Ureter (tissue), 1 donor: ENCODE measurements at places on chromosomes 16 and 17. TPM values are rescaled to one million over a fixed set of nuclear protein-coding genes. Genes with fewer than 3 reads are reported as not detected.

The PLCG2 gene
- total RNA-seq: 37.6 TPM

The CDT1 gene
- total RNA-seq: 2.1 TPM

The PRR11 gene
- 1.0 TPM for total RNA-seq

The PCGF2 gene
- 54.5 TPM for total RNA-seq

The PLA2G10 gene
- total RNA-seq: 1.4 TPM

The ZNF267 gene
- total RNA-seq: 18.5 TPM

The ALDH3A2 gene
- total RNA-seq: 59.8 TPM

The RPH3AL gene
- 45.6 TPM for total RNA-seq

The CDRT15L2 gene
- not detected for total RNA-seq

DNA sequence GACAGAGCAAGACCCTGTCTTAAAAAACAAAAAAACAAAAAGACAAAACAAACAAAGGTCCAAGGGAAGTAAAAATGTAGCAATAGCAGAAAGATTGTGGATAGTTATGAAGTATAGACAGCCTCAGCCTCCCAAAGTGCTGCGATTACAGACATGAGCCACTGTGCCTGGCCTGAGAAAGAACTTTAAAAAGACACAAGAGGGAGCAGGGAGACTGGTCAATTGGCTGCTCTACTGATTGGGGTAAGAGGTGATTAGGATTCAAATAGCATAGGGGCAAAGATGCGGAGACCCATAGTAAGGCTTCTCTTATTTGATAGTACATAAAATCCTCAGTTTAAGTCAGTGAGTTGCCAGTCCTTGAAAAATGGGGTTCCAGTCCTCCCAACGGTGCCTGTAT lies 518.2 kb upstream of the GOT2 start:
- no peak for DNase-seq

DNA sequence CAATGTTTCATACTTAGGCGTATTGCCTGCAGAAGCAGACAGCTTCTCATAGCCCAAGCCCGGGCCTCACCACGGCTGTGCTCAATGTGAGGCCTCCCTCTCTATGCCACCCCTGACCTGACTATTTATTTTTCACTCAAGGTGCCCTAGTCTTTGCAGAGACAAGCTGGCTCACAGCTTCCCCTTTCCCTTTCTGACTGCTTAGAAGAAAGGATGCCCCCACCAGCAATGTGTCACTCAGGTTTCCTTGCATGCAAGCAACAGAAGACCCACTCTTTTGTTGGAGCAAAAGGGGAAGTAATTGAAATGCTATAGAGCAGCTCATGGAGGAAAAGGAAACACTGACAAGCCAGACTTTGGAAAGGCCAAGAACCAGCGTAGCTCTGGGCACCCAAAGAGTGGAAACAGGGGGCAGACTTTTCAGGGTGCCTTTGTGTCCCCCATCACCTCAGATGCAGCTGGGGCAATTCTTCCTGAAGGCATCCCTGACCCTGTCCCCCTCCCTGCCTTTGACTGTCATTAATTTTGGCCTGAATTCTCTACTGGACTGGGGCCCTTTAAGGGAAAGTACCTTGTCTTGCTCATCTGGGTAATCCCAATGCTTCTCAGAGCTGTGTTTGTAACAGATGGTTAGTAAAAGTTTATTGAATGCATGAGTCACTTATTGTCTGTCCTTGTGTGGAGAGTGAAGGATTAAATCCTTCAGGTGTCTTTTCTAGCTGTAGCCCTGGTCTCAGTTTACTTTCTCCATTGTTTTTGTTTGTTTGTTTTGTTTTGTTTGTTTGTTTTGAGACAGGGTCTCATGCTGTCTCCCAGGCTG lies 17.8 kb downstream of the RGS9 start:
- no peak for DNase-seq

DNA sequence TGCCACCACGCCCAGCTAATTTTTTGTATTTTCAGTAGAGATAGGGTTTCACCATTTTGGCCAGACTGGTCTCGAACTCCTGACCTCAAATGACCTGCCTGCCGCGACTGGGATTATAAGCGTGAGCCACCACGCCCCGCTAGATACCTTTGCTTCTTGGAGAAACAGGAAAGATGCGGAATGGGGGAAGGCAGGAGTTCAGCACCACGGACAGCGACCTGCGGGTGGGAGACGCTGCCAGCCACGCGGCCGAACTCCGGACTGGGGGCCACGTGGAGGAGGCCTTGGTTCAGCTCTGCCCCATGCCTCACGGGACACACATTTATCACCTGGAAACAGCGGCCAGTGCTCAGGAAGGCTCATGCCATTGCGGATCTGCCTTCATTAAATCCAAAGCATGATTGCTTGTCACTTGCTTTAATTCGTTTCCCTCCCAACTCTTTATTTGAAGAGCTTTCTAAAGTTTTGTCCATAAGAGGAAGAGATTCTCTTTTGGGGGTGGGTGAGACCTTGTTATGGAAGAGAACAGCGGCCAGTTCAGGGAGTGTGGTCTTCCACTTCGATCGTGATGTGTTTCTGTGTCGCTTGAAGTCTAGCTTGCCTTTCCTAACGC lies 219.9 kb downstream of the ENGASE start:
- DNase-seq: peak; percentile 59

DNA sequence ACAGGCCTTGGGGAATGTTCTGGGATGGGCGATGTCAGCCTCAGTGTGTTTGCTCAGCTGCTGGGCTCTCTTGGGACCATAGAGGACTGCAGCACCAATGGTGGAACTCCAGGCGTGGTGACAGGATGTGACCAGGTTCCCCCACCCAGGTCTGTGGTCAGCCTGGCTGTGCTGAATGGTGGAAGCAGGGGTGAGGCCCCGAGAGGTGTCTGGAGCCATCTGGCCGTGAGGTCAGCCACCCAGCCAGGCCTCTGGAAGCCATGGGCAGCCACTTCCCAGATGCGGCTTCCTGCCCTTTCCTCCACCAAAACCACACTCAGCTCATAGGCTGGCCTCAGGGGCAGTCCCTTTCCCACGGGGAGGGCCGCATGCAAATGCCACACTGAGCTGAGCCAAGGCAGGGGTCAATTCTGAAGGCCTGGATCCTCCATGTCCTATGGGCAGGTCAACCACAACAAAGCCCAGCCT lies 7.8 kb upstream of the MAPK7 start:
- no peak for DNase-seq

- DNase-seq: no peak
Measured at GRCh38 chr16:56109994-56110393, 81.3 kb upstream of the GNAO1 start.

DNA sequence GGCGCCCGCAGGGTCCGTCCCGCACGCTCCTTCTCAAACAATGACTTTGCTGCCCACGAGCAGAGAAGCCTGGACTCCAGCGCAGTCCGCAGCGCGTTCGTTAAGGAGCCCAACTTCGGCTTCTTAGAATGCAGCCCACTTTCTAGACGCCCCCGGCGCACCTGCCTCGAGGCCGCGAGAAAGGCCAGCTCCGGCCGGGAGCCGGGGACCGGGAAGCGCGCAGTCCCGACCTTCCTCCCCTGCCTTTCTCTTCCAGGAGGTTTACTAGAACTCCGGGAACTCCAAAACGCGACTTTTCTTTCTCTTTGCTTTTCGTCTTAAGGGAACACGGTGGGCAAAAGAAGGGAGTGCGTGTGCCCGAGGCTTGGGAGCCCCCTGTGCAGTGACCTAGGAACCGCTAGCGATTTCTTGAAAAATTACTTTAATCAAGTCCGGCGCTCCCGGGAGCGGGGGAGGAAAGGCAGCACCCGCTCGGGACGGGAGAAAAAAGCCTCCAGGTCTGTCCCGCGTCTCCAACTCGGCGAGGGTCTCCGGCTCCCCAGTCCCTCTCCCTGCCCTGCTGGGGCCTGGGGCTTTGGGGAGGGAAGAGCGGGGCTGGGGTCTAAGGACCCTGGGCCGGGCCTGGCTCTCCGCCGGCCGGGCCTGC lies 2.6 kb downstream of the HNF1B start:
- DNase-seq: no peak

DNA sequence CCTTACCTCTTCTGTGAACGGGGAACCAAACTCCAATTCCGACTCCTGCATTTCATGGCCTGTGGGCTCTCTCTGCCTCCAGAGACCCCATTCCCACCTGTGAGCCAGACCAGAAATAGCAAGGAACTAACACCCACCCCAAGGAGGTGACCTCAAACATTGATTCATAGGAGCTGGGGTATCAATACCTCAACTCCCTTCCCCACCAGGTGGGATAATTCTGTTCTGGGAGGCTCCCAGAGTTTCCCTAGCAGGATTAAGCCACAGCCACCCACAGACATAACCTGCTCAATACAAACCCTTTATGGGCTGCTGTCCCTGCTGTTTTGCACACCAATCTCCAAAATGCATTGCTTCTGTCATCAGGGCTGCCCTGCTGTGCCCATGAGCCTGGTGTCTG lies 59.6 kb upstream of the FOXF1 start:
- DNase-seq: no peak

DNA sequence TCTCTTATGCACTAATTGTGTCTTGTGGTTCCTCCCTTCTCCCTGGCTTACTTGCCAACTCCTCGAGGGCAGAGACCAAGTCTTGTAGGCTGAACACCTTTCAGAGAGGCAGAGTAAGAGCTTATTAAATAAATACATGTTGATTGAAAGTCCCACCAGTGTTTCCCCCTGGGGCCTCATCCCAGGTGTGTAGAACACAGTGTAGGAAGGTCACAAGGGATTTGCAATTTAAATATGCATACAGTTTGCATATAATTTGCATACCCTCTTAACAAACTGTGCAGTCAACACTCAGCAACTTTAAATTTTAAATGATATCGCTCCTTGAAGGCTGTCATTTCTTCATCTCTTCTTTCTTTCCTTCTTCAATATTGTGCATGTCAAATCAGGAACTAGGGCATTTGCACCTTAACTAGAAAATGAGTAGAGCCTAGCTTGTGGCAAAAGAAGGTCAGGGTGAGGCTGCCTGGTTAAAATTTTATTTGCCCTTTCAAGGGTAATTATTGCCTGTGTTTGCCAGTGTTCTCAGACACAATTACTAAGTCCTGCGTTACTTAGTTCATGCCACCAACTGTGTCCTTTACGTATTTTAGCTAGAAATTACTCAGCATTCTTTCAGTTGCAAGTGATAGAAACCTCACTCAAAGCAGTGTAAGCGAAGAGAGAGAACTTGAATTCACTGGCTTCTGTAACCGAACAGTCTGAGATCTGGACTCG lies 465.7 kb downstream of the HAPSTR1 start:
- DNase-seq: no peak

DNA sequence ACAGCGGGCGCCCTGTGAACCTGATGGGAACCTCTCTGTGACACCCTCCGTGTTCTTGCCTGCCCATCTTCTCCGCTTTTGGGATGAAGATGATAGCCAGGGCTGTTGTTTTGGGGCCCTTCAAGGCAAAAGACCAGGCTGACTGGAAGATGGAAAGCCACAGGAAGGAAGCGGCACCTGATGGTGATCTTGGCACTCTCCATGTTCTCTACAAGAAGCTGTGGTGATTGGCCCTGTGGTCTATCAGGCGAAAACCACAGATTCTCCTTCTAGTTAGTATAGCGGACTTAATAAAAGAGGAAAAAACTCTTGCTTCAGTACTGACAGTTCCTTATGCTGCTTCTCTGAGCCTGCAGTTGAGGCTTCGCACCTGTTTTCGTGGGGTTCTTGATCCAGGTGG lies 10.5 kb downstream of the CDK5RAP3 start:
- no peak for DNase-seq

- DNase-seq: no peak
Measured at GRCh38 chr16:56294579-56294978, 103.3 kb downstream of the GNAO1 start.

GRCh38 chr17:68579194-68579927 lies 21.8 kb downstream of the FAM20A start:
- no peak for DNase-seq

GRCh38 chr16:3532741-3533140 lies 31.9 kb downstream of the CLUAP1 start:
- no peak for DNase-seq

DNA sequence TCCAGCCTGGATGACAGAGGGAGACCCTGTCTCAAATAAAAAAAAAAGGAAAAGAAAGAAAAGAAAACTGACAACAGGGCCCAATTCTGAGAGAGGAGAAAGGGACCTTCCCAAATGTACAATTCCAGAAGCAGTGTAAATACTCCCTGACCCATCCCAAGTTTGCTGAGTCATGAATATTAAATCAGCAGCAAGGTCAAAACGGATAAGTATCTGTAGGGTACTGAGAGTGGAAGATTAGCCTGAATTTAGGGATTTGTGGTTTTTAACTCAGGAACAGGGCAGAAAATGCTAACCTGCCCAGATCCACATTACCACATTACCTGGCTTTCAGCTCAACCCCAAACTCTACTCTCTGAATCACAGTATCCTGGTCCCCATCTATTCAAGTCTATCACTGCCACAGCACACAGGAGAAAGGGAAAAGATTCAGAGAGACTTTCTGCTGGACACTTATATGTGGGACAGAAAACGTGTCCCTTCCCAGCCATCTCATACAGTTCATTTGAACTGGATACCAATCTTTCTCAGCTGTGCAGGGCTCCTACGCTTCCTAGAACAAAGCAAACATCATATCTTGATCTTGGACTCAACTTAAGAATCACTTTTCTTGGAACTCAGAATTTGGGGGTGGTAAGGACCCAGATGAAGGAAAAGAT lies 2.9 kb downstream of the FXR2 start:
- DNase-seq: no peak

DNA sequence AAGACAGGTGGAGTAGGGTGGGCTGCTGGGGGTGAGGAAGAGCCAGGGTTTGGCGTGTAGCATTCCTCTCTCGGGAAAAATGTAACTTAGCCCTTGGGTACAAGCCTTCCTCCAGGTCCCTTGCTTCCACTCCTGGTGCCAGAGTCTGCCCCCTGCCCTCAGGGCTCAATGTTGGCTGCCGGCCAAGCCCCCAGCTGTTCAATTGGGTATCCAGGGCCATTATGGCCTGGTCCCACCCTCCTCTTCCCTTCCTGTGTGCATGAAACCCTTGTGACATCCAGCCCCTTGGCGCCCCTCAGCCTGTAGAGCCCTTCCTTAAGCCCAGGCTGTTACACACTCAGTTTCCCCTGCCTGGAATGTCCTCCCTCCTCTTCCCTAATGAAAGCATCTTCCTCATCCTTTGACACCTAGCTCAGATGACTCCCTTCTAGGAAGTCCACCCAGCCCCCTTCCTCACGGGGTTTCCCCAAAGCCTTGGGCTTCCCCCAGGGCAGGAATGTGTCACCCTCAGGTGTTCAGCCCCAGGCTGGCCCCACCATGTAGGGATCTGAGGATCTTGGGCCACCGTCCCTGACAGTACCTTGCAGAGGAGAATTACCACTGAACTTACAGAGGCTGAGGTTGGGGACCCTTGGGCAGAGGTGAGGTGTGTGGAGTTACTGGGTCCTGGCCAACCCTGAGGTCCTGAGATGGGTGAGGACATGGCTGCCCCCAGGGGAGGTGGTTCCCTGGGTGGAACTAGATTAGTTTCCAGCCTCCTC lies 30.0 kb downstream of the B9D1 start:
- no peak for DNase-seq

- peak; percentile 71 for DNase-seq
Measured at GRCh38 chr17:75878174-75878998, at the start of gene TRIM47. Gene TRIM47, minus strand, starts transcription at chr17:75878581. Its CDS starts 33 bp downstream, at chr17:75878548.

DNA sequence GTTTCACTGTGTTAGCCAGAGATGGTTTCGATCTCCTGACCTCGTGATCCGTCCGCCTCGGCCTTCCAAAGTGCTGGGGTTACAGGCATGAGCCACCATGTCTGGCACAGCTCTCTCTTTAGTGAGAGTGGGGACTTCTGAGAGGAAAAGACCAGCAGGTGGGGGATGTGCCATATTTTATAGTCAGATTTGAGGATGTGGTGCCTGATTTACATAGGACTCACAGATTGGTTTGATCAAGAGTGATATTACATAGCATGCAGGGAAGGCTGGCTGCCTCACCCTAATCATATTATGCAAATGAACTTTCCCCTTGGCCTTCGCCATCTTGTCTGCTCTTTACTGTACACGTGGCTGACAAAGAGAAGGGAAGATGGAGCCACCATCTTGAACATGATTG lies 28.1 kb upstream of the MAPK3 start:
- DNase-seq: no peak

- no peak for DNase-seq
Measured at GRCh38 chr16:727291-727977, 528 bp downstream of the HAGHL start.
